ENCODE measurements at places on chromosomes 12 and 14. TPM values are rescaled to one million over a fixed set of nuclear protein-coding genes. Genes with fewer than 3 reads are reported as not detected.

GRCh38 chr14:70641548-70642302 is at the start of gene TTC9:
Gene TTC9 (plus strand): TSS chr14:70641916. CDS start chr14:70642130, 214 bp downstream.
- peak within 1 kb of the TSS; percentile 97 for H3K4me3 ChIP-seq
- H3K27ac ChIP-seq = peak within 1 kb of the TSS; percentile 97
- H3K27me3 ChIP-seq = no peaks in the 10 kb centered on the region
- peak; percentile 52 for DNase-seq

GRCh38 chr12:99035803-99036202 is 390.7 kb downstream of the APAF1 start:
- no peaks in the 10 kb centered on the region for H3K27me3 ChIP-seq
- DNase-seq = no peak
- no peaks in the 10 kb centered on the region for H3K4me1 ChIP-seq

DNA sequence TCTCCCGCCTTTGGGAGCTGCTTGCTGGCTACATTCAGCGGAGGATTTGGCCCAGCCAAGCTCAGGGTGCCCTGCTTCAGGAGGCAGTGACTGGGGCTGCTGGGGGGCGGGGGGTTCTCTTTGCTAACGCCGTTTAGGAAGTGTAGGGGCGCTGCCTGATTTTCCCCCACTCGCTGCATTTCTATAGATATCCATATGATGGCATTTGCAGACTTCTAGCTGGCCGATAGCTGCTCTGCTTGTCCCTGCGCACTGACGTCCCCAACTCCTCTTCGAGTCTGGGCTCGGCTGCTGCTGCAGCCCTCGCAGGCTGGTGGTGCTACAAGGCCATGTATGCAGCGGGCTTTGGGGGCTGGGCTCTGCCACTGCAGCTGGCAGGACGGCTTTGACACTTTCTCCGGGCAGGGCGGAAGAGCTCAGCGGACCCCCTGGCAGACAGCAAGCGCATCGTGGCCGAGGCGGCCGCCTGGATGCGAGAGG is 3.1 kb downstream of the LRFN5 start:
- no peak overlapping the region for H3K27ac ChIP-seq
- peak overlapping the region; percentile 19 for H3K4me3 ChIP-seq
- DNase-seq = no peak
- peaks cover 50% of the 10 kb centered on the region for H3K27me3 ChIP-seq
- H3K4me1 ChIP-seq = peaks cover 38% of the 10 kb centered on the region

GRCh38 chr12:55820679-55821078 is 2.8 kb downstream of the ORMDL2 start:
- peaks cover 15% of the 10 kb centered on the region for H3K4me1 ChIP-seq
- peaks cover 48% of the 10 kb centered on the region for H3K36me3 ChIP-seq
- H3K27ac ChIP-seq = no peak overlapping the region
- DNase-seq = no peak

DNA sequence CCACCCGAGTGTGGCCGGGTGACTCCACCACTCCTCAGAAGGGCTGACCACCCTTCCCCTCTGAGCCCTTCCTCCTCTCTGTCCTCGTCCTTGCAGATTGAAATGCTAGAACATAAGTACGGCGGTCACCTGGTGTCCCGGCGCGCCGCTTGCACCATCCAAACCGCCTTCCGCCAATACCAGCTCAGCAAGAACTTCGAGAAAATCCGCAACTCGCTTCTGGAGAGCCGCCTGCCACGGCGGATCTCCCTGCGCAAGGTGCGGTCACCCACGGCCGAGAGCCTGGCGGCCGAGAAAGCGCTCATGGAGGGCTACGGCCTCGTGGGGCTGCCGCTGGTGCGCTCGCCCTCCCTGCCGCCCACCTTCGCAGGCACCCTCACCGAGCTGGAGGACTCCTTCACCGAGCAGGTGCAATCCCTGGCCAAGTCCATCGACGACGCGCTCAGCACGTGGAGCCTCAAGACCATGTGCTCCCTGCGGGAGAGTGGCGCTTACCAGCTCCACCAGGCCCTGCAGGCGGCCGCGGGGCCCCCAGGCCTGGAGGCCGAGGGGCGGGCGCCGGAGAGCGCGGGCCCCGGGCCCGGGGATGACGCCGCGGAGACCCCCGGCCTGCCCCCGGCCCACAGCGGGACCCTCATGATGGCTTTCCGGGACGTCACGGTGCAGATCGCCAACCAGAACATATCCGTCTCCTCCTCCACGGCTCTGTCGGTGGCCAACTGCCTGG is 71.8 kb downstream of the IQSEC3 start:
- no peak overlapping the region for H3K4me3 ChIP-seq
- DNase-seq = no peak
- no peak overlapping the region for H3K27ac ChIP-seq
- no peaks in the 10 kb centered on the region for H3K4me1 ChIP-seq
- H3K36me3 ChIP-seq = no peaks in the 10 kb centered on the region

Gene INSM2
- not detected for total RNA-seq

Data from activated B cell treated with CpG ODN at 0.5 μM for 24 hours (primary cell).